ENCODE measurements at places on chromosomes 3 and 15. TPM values are rescaled to one million over a fixed set of nuclear protein-coding genes. Genes with fewer than 3 reads are reported as not detected.

Gene SLC25A38
- total RNA-seq, result 16.7 TPM

Gene PSTPIP1
- total RNA-seq, result 24.8 TPM

Gene ISL2
- 0.67 TPM for total RNA-seq

Gene RBMS3
- total RNA-seq, result 127 TPM

Gene CHRM5
- total RNA-seq, result not detected

Gene CCDC9B
- 10.6 TPM for total RNA-seq

Gene UROC1
- not detected for total RNA-seq

Gene ANKRD63
- not detected for total RNA-seq

Gene GPR171
- total RNA-seq, result 1.8 TPM

Gene PATL2
- 2.2 TPM for total RNA-seq

- DNase-seq, result no peak
These were observed 16.0 kb downstream of the ANKRD63 start for GRCh38 chr15:40266828-40267304.

GRCh38 chr3:51686512-51687215 is 15.6 kb downstream of the TEX264 start:
- DNase-seq, result no peak

GRCh38 chr3:13497386-13497785 is 17.3 kb downstream of the HDAC11 start:
- no peak for DNase-seq

GRCh38 chr3:88142094-88142624 is 7.6 kb upstream of the C3orf38 start:
- DNase-seq, result no peak

- DNase-seq, result no peak
These were observed 10.1 kb downstream of the ETV5 start for GRCh38 chr3:186098740-186099139.

DNA sequence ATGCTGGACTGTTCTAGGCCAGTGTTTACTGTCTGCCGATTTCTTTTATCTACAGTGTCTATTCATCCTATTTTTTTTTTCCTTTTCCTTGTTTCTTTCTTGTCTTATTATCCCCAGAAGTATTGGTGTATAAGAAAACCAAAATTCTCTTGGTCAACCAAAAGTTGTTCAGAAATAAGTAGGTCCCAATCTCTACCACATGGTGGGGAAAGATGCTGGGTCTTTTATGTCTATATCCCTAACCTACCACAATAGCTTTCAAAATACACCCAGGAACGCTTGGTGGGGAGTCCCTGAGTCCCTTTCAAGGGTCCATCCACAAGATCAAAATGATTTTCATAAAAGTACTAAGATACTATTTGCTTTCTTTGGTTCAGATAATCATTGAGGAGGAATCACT is 225.6 kb downstream of the CLSTN2 start:
- no peak for DNase-seq

DNA sequence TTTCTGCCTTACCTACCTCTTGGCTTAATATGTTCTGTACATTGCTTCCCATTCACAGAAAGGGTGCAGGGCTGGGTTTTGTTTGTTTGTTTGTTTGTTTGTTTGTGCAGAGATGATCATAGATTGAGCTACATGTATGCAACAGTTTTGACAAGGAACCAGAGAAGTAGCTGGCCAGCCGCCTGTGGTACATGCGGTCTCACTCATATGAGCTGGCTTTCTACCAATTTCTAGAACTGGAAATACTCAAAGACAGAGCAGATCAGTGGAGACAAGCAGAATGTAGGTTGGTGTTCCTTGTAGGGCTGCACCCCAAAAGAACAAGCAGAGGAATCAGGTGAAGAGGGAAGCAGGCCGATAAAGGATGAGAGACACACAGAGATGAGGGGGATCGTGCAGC is 502.7 kb downstream of the SOX2 start:
- no peak for DNase-seq

GRCh38 chr3:63975723-63976122 is 47.6 kb downstream of the PSMD6 start:
- DNase-seq, result no peak

- no peak for DNase-seq
These were observed 168.7 kb downstream of the CHL1 start for GRCh38 chr3:365268-365667.

- no peak for DNase-seq
These were observed 7.2 kb upstream of the EOMES start for GRCh38 chr3:27729325-27729724.

GRCh38 chr15:46386356-46386755 is 751.5 kb downstream of the SQOR start:
- DNase-seq, result no peak

DNA sequence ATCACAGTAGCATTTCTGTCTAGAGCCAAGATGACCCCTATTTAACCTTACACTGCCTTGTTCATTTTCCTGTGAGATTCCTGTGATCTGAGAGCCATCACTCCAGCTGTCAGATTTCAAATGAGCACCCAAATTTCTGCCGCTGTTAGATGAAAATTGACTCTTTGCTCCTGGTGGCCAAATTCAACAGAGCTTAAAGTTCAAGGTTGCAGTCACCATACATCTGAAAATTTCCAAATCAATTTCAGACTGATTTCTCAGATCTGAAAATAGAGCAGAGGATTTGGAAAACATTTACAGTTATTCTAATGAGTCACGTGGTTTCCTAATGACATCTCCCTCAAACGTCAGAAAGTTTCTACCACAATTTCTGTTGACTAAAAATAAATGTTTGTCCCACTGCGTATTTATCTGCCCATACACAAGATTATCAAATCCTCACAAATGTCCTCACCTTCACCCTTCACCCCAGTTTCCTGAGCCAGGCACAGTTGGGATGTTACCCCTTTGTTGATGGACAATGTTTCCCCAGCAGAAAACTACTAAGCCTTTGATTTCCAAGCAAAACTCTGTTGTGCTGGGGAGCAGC is 16.4 kb downstream of the HDC start:
- DNase-seq, result no peak

DNA sequence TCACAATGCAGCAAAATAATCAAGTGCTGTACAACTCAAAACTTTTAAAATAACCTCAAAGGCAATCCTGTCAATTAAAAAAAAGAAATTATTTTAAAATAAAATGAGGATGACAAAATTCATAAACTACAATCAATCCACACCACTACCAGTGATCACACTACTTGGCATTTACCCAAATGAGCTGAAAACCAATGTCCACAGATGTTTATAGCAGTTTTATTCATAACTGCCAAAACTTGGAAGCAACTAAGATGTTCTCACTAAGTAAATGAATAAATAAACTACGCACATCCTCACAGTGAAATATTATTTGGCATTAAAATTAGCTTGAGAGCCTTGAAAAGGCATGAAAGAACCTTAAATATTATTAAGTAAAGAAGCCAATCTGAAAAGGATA is 121.3 kb downstream of the STAG1 start:
- no peak for DNase-seq

- peak; percentile 59 for DNase-seq
These were observed 781 bp upstream of the IP6K1 start for GRCh38 chr3:49787182-49787464.

All from mesenteric fat pad (tissue), 1 donor.